Inflammatory macrophage (primary cell): ENCODE measurements at places on chromosomes 7 and 10.

DNA sequence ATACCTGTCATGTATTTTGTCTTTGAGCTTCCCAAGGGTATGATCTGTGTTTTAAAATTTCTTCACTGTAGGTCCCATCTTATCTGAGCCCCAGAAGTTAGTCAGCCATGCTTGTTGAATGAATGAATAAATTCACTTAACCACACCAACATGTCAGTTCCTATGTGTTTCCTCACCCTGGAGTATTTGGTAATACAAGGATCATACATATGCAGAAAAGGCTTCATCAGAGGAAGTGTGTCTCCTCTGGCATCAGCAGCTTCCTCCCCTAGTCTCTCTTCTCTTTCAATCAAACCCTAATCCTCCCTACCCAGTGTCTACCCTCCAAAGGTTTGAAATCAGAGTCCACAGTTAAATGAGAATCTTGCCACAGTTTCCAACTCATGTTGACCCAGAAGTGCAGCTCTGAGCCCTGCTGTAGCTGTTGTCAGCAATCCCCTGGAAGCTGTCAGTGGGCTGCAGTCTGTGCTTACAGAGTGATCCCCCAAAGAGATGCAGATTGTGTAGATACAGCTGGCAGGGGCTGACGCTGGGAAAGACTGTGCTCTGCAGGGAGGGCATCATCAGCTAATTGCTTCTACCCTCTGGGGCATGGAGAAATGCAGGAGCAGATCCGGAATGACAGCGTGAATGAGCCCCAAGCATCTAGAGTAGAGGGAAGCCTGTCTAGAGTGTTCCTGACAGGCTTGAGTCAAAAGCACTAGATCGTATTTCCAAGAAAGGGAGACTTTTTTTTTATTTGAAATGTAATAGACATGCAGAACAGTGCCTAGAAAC lies 105.0 kb upstream of the WDR11 start:
- DNase-seq = peak; percentile 75

- no peak for DNase-seq
Observed at GRCh38 chr10:58757352-58758065, 244.8 kb downstream of the BICC1 start.

DNA sequence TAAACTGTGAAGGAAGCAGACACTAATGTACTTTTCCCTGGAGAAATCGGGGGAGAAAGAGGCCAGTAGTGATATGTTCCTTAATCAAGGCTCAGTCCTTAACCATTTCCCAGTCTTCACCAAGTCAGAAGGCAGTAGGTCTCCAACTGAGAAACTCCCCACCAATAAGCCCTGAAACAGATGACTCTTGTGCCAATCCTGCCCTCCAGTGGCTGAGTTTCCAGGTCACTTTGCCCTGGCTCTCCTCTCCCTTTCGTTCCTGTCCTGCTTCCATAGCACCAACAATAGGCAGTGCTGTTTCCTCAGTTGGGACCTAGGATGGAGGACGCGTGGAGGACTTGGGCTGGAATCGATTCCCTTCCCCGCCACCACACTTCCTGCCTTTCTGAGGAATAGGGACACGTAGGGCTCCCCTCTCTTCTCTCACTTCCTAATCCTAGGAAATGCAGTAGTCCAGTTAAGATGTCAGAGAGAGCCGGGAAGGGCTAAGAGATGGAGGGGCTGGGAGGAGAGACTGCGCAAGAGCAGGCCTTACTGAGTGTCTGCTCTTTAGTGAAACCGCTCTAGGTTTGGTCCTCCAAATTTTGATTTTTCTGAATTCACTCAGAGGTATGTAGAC lies 23.4 kb downstream of the ATOH7 start:
- peak; percentile 38 for DNase-seq

DNA sequence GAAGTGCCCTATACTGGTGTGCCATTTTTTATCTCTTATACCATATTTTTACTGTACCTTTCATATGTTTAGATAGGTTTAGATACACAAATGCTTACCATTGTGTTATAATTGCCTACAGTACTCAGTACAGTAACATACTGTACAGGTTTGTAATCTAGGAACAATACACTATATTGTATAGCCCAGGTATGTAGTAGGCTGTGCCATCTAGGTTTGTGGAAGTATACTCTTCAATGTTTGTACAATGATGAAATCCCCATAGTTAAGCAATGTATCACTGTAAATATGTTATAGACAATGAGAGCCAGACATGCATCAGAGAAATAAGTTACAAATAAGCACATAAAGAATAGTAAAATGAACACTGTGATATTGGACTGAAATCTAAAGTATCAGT lies 109.1 kb downstream of the IQUB start:
- no peak for DNase-seq

DNA sequence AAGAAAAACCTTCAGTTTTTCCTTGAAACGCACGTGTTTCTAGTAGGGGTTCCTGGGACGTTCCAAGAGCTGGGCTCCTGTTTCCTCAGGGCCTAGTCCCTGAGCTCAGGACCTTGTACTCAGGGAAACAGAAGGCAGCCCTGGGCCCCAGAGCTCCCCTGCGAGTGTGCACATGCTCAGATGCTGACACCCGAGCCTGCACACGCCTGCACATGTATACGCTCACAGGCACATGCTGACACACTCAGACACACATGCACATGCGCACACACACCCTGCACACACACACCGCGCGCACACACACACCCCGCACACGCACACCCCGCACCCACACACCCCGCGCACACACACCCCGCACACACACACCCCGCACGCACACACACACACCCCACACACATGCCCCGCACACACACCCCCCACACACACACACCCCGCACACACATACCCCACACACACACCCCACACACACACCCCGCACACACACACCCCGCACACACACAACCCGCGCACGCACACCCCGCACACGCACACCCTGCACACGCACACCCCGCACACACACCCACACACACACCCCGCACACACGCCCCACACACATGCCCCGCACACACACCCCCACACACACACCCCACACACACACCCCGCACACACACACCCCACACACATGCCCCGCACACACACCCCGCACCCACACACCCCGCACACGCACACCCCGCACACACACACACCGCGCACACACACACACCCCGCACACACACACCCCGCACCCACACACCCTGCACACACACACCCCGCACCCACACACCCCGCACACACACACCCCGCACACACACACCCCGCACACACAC lies 52.2 kb downstream of the CALML3 start:
- DNase-seq = no peak

GRCh38 chr7:80675090-80675489 lies 36.6 kb downstream of the CD36 start:
- DNase-seq = no peak

DNA sequence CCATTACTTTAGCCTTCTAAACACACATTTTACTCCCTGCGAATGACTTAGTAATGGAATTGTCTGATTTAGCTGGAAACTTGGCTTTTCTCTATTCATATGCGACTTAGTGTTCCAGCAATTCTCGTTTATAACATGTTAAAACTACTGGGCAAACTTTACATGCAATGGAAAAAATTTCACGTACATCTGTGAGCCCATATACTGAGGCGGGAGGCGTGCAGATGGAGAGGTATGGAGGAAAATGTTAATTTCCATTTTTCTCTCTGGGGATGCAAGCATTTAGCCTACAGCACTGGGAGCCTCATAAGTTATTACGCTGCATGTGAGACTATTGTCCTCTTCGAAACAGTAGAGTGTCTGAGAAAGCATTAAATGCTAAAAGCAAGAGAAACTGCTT lies 591.5 kb upstream of the ANKRD30A start:
- DNase-seq = no peak

GRCh38 chr7:129188892-129189660 lies 643 bp downstream of the SMO start:
- peak; percentile 29 for DNase-seq

DNA sequence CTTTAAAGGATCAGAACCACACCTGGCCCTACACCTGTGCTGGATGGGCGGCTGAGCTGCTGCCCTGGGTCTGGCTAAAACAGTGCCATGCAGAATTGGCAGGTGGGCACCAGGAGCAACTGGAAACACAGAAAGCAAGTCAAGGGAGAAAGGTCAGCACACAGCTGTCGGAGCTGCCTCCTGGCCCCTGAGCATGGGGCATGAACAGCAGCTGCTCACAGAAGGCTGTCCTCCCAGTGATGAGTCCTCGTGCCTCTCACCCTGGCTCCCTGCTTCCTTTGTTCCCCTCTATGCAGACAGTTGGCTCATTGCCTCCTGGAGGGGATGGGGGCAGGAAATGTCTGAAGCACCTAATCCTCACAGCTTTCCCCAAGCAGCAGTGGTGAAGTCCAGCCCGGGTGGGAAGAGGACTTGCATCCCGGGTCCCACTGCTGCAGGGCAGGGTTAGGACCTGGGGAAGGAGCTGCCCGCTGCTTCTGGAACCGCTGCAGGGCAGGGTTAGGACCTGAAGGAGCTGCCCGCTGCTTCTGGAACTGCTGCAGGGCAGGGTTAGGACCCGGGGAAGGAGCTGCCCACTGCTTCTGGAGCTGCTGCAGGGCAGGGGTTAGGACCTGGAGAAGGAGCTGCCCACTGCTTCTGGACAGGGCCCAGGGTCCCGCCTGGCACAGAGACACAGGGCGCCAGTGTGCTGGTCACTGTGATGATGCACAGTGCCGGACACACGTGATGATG lies 37.3 kb downstream of the VIPR2 start:
- DNase-seq = no peak

DNA sequence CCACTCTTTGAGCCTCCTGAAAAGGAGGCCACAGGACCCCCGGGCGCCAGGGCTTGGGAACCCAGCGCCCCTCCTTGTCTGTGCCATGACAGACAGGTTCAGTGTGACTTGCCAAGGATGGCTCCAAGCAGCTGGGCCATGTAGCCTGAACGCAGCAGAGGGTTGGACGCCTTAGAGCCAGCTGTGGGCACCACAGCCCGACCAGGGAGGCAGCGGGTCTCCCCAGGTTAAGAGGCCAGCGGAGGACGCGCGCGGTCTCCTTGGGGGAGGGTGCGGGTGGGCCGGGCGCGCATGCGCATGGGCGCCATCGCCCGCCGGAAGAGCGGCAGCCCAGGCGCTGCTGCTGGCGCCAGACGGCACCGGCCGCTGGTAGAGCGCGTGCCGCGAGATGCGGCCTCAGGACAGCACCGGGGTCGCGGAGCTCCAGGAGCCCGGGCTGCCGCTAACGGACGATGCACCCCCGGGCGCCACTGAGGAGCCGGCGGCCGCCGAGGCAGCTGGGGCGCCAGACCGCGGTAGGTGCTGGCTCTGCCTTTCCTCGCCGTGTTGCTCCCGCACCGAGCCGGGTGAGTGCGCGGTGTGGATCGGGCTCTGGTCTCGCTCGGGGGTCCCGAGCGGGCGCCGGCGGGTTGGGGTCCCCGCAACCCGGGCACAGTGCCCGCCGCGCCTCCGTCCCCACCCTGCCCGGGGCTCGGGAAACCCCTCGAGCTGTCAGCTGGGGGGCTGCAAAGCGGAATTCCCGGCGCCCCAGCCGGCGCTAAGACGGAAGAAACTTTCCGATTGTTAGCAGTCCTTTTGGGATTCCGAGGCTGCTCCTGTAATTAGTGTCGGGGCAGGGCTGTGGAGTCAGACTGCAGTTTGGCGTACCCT lies at the start of gene SLC35G1:
SLC35G1 (plus strand) TSS at position 333 of the 870 bp plus-strand sequence; CDS start at position 389, 56 bp downstream.
- peak; percentile 81 for DNase-seq

DNA sequence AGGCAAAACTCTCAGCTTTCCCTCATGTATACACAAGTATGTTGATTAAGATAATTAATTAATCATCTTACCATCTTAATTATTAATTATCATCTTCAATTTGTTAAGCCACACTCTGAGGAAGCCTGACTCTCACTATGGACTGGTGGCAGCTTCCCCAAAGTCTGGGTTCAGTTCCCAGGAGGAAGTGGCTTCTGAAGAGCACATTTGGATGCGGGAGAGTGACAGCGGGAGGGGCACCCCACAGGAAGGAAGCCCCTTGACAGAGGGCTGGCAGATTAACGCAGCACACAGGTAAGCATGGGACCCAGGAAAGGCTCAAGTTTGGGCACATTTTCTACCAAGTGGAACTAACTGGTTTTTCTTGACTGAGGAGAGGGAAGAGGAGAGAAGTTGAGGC lies 13.4 kb upstream of the SLIT1 start:
- peak; percentile 15 for DNase-seq

- DNase-seq = no peak
Observed at GRCh38 chr10:78579995-78580394, 488.8 kb upstream of the ZMIZ1 start.

DNA sequence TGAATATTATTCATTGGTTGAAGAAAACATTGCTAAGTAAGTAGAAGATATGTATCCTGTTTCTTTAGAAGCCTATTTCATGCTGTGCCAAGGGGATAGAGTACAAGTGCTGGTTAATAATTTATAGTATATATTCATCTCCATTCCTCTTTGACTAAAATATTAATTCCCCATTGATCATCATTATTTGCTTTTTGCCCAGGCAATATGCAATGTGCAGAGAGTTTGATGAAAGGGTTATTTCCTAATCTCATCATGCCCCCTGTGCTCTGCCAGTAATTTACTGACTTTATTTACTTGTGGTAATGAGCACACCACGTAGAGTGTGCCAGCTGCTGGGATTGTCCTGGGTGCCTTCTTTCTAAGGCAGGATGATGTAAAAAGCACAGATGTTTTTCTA lies 180.9 kb downstream of the REEP3 start:
- no peak for DNase-seq

DNA sequence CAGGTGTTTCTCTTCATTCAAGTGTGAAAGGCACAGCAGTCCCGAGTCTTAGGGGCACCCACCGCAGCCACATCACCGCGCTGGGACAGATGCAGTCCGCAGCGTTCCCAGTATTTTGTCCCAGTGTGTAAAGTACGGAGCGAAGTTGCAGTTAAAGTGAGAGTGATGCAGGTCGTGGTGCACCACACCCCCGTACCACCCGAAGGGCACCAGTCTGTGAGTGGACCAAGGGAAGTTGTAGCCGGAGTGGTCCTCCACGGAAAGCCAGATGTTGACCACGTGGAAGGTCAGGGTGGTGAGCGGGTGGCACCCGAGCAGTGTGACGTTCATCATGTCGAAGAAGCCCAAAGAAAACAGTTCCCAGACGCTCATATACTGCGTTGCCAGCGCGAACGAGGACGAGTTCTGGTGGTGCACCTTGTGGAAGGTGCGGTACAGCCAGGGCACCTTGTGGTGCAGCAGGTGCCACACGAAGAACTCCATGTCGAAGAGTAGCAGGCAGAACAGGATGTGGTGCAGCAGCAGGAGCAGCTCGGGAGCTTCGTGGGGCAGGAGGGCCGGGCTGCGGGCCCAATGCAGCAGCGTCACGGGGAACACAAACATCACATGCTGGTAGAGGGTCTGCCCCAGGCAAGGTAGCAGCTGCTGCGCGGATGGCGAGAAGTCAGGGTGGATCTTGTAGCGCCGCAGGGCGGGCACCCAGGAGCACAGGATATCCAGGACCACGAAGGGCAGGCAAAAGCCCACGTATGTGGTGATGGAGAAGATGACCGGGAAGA lies 526 bp downstream of the CH25H start:
- no peak for DNase-seq

DNA sequence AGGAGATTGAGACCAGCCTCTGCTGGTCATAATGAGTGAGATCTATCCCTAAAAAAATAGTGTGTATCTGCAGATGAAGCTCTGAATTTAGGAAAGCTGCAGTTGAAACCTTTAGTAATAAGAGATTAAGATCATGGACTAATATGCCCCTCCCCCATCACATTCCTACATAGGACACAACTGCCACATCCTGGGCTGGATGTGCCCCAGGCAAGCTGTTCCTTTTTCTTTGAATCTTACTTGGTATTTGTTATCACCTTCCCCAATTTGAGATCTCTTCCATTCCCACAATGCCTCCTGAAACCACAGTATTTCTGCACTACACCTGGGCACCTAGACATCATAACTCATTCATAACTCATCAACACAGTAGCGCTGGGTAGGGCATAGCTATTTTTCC lies 74.1 kb downstream of the DOCK1 start:
- DNase-seq = no peak

GRCh38 chr7:25622695-25623094 lies 394.4 kb upstream of the NPVF start:
- DNase-seq = peak; percentile 1
